Cardiac fibroblast (primary cell): ENCODE measurements at places on chromosomes 13 and 19.
A peak's percentile ranks its signal among the peaks of the same experiment; 100 is the strongest.

DNA sequence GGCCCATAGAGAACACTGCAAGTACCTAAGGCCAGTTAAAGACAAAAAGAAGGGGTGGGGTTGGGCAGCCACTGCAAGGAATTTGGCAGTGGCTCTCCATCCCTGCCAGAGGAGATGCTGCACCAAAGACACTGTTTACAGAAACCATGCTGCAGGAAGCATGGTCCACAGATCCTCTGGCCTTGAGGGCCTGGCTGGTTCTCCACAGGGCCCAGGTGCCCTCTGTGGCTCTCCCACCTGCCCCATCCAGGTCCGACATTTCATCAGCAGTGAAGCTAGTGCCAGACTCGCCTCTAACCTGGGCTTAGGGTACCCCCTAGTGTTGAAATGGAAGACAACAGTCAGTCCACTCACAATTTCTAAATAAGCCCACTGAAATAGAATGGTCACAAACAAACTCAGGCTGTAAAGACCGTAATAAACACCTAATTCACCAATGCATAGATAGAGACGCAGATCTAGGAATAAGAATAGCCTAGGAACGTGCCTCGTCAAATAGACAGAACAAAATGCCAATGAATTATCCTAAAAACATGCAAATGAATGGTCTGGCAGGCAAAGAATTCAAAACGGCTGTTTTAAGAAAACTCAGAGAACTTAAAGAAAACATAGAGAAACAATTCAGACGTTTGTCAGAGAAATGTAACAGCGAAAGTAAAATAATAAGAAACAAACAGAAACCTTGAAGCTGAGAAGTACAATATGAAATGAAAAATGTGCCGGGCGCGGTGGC lies 23.3 kb downstream of the LYPD4 start:
- DNase-seq = peak; percentile 26

- no peak for DNase-seq
Observed at GRCh38 chr13:86839221-86839620, 832.0 kb upstream of the SLITRK5 start.

DNA sequence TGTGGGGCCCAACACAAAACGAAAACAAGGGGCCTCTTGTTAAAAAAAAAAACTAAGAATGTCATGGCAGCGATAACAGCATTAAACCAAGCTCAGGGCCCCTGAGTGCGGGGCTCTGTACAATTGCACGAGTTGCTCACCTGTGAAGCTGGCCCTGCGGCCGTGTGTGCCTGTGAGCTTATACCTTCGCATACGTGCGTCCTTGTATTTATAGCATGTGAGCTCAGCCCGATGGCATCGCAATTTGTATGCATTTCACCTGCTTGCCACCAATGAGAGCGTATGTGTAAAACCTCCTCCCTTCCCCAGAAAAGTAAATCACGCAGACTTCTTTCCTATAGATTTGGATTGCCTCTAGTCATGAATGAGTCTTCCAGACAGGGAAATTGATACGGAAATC lies 17.1 kb downstream of the HNRNPM start:
- DNase-seq = no peak

DNA sequence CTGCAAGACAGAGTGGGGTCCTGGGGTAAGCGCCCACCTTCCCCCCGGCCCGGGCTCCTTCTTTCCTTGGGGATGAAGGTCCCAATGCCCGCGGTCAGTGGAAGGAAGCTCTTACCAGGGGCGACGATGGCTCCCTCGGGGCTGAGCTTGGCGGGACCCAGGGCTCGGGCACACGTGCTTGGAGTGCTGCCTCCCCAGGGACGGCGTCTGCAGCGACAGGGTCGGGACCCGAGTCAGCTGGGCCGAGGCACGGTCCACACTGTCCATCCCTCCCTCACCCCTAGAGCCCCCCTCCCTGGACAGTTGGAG lies 3.5 kb downstream of the JSRP1 start:
- DNase-seq = no peak

- no peak for DNase-seq
Observed at GRCh38 chr13:98917116-98917515, 60.7 kb downstream of the DOCK9 start.
